ENCODE measurements at places on chromosomes 5 and 9.

- DNase-seq: no peak
Measured at GRCh38 chr5:129770024-129770820, 22.3 kb downstream of the MINAR2 start.

DNA sequence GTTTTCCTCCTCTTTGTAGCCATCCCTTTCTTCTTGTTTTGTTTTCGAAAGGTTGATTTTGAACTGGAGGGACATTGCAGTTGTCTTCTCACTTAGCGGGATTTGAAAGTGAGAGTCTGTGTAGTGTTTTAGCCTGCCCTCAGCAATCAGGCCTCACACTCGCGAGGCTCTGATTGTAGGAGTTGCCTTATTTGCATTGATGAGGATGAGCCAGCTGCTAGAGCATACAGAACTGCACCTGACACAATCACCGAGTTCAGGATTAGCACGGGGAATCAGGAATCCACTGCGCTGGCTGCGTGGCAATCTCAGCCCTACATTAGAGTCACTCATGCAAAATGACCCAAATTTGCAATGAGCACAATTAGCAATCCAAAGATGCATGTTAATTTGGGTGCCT lies 122.5 kb upstream of the TMEM161B start:
- no peak for DNase-seq

DNA sequence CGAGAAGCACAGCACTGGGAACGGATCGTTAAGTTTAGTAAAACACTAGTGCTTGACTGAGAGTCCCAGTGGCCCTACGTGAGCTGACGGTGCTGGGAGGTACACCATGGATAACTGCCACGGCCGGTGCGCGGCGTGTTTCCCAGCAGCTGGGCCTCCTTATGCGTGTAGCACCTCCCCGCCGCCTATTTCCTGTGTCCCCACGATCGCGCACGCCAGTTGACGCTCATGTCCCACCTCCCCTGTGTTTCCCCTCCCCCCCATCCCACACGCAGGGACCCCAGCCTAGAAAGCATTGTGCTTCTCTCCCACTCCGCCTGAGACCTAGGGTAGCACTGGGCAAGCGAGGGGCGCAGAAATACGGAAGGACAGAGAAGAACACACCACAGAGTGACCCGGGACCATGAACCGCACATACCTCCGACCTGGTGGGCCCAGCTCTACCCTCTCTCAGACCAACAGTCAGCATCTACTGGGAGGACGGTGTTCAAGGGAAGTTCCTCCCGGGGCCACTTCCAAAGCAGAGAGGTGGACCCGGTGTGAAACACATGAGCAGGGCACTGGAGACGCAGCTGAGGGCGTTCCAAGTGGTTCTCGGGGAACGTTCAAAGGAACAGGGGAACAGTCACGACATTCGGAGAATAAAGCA lies 45.6 kb downstream of the DBH start:
- DNase-seq: no peak

DNA sequence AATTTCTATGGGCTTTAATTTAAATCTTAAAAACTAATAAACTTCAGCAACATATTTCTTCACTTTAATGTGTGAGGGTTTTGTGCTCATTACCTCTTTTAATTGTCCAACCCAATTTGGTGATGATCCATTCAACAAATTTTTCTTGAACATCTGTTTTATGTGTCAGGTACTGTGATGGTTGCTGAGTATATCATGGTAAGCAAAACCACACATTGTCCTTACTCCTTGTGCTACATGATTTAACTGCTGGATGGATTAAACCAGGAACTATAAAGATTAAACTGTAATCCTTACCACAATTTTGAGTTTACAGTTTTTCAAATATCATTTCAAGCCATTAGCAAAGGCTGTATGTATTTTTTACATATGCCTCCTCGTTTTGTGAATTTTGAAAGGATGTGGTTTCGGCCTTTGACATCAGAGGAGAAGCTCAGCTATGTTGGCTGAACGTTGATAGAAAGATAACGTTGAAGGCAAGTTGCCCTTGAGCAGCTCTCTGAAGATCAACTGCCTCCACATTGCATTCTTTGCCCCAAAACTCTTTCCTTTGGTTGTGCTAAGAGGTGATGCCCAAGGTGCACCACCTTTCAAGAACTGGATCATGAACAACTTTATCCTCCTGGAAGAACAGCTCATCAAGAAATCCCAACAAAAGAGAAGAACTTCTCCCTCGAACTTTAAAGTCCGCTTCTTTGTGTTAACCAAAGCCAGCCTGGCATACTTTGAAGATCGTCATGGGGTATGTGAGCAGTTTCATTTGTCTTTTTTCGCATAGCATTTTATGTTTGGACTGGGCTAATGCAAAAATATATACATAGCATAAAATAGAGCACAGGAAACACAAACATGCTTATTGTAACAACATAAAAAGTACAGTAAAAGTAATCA lies at the start of gene ITK:
Gene ITK (plus strand): TSS at position 467 of the 891 bp plus-strand sequence. CDS start 138 bp downstream, at position 605.
- peak; percentile 53 for DNase-seq

- DNase-seq: peak; percentile 59
Measured at GRCh38 chr9:127915325-127915752, 1.5 kb downstream of the ST6GALNAC4 start.

DNA sequence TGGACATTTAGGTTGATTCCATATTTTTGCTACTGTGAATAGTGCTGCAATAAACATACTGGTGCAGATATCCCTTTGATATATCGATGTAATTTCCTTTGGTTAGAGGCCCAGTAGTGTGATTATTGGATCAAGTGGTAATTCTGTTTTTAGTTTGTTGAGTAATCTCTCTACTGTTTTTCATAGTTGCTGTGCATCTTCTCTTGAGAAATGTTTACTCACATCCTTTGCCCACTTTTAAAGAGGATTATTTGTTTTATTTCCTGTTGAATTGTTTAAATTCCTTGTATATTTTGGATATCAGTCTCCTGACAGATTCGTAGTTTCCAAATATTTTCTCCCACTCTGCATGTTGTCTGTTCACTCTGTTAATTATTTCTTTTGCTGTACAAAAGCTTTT lies 352.6 kb upstream of the TARS1 start:
- DNase-seq: no peak

- DNase-seq: no peak
Measured at GRCh38 chr5:123351240-123351639, 72.0 kb downstream of the CEP120 start.

- DNase-seq: no peak
Measured at GRCh38 chr5:78639791-78640190, 8.8 kb downstream of the LHFPL2 start.

DNA sequence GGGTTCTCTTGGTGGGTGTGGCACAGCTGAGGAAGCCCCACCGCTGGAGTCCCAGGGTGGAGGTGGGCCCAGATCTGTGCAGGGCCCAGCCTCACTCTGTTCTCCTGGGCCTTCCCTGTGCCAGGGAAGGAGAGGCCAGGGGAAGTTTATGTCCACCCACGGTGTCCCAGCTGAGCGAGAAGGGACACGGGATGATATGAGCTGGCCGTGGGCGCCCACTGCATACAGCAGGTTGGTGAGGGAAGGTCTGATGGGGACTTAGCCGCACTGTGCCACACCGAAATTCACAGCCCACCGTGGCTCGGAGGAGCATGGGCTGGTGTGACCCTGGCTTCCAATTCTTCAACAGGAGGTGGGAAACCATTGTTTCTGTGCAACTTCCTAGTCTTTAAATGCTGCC lies 33.9 kb downstream of the UNC5A start:
- DNase-seq: no peak

DNA sequence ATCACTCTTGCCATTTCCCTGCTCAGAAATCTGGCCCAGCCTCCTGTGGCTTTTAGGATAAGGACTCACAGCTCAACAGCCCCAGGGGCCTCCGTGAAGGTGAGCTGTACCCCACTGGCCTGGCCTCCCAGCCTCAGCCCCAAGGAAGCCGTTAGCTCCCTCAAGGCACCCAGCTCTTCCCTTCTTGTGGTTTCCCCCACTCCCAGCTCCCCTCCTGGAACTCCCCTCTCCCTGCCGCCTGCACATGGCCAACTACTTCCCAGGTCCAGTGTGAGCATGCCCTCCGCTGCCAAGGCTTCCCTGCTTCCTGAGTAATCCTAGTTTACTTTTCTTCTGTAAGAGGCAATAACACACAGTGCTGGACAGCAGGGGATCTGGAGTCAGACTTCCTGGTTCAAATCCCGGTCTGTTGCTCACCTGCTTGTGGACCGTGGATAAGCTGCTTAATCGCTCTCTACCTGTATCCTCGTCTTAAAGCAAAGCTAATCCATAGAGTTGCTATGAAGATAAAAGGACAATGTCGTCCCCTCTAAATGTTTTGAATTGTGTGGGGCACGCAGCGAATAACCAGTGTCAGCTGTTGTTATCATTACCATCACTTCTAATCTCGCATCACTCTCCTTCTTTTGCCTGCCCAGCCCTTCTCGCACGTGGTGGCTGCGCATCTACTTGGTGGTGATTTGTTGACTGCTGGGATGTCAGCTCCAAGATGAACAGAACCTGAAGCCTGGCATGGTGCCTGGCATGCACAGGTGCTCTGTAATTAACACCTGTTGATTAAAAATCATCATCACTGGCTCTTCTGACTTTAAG lies 86.6 kb downstream of the C5orf15 start:
- no peak for DNase-seq

DNA sequence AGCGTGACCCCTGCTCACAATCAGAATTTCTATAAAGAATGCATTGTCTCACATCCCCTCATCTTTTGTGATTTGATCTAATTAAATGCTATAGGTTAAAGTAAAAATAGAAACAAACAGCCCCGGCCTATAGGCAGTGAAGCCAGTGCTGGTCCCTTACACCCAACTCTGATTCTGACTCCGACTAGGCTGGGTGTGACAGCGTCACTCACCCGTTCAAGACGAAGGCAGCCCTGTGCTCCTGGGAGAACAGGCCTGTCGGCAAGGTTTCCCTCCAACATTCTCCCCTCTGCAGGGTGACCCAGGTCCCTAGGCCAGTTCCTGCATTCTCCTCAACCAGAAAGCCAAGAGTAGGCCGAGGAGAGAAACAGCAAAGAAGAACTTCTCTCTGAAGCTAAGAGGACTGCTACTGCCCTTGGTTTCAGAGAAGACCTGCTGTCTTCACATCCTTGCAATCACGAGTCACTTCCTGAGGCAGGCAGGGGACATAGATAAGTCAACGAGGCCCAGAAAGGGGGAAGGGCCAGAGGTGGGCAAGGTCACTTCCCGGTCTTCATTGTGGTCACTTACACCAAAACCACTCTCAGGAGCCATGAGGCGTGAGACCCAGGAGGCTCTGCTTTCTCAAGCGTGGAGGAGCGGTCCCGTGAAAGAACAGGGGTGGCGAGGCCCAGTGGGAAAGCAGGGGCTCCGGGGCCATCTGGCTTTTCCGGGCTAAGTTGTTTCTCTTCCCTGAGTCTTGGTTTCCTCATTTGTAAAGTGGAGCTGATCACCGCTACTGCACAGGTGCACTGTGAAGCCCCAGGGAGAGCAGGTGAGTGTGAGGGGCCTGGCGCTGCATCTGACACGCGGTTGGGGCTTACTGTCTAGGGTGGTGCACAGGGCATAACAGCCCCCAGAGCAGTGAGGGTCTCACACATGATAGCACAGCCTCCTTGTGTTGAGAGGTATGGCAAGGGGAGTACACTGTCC lies 200.8 kb downstream of the CRB2 start:
- peak; percentile 10 for DNase-seq

- DNase-seq: no peak
Measured at GRCh38 chr5:93277051-93277450, 304.0 kb downstream of the NR2F1-AS1 start.

- no peak for DNase-seq
Measured at GRCh38 chr9:136292591-136293448, 11.1 kb downstream of the CCDC187 start.

DNA sequence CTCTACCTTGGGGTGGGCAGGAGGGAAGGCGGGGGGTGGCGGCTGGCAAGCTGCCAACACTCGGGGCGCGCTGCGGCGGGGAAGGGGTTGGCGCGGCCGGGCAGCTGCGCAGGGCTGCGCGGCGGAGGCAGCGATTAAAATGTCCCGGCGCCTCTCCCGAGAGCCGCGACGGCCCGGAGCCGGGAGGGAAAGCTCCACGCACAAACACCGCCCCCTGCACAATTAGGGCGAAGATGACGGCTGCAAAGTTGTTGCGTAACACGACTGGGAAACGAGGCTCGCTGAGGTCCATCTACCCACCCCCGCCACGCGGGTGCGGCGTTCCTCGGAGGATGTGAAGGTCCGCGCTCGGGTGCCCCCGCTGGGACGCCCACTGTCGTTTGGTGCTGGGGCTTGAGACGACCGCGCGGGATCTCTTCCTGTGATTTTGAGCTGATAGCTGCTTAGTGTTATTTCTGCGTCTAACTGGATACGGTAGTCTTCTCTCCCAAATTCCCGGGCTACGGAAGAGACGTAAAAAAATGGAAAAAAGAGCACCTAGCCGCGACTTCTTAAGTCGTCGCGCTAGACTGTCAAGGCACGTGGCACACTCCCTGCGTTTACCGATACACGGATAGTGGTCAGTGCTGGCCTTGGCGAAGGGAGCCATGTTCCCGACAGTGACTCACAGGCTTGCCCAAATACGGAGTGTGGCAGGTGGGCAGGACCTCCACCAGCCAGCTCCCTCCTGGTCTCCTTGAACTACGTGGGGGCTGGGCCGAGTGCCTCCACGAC lies 958 bp upstream of the NFIL3 start:
- DNase-seq: peak; percentile 67

GRCh38 chr5:147805030-147805454 lies 22.5 kb upstream of the JAKMIP2 start:
- peak; percentile 77 for DNase-seq

DNA sequence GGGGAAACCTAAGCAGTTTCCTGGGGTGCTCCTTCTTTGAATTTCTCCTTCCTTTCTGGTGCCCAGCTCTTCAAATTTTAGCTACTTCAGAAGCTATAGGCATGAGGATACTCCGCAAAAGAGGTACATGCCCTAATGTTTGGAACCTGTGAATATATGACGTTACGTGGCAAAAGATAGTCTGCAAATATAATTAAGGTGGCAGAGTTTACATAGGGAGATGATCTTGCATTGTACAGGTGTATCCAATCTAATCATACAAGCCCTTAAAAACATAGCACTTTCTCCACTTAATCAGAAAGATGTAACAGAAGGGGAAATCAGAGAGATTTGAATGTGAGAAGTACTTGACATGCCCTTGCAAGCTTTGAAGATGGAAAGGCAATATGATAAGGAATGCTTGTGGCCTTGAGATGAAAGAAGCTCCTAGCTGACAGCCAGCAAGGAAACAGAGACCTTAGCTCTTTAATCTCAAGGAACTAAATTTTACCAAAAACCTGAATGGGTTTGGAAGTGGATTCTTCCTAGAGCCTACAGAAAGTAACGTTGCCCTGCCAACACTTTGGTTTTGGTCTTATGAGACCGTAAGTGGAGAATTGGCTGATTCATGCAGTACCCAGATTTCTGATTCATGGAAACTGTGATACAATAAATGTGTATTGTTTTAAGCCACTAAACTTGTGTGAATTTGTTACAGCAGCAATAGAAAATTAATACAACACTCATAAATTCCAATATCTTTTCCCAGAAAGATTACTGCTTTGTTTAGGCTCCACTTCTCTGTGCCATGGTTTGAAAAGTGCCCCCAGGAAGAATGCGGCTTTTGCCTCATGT lies 268.4 kb downstream of the FAM170A start:
- DNase-seq: no peak
